ENCODE measurements at places on chromosomes 3 and 15. TPM values are rescaled to one million over a fixed set of nuclear protein-coding genes. Genes with fewer than 3 reads are reported as not detected.

Gene CLSTN2
- total RNA-seq, result 0.83 TPM

Gene TMEM266
- 2.8 TPM for total RNA-seq

Gene C15orf62
- 0.08 TPM for total RNA-seq

Gene PRR23E
- not detected for total RNA-seq

Gene UBA5
- 52.2 TPM for total RNA-seq

DNA sequence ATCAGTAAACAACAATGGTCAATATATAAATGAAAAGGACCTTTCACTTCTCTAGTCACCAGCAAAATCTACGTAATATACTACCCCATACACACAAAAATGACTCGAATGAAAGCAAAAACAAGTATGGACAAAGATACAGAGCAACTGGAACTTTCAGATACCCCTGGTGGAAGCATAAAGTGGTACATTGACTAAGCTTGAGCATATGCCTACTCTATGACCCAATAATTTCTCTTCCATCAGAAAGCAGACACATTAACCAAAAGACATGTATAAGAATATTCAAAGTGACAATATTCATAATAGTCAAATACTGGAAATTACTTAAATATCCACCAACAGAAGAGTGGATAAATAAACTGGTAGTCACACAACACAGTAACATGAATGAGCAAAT lies 86.0 kb downstream of the EFL1 start:
- H3K36me3 ChIP-seq, result no peaks in the 10 kb centered on the region
- peaks cover 8% of the 10 kb centered on the region for H3K4me1 ChIP-seq
- H3K27ac ChIP-seq, result no peak overlapping the region
- no peak for DNase-seq
- H3K4me3 ChIP-seq, result no peak overlapping the region

DNA sequence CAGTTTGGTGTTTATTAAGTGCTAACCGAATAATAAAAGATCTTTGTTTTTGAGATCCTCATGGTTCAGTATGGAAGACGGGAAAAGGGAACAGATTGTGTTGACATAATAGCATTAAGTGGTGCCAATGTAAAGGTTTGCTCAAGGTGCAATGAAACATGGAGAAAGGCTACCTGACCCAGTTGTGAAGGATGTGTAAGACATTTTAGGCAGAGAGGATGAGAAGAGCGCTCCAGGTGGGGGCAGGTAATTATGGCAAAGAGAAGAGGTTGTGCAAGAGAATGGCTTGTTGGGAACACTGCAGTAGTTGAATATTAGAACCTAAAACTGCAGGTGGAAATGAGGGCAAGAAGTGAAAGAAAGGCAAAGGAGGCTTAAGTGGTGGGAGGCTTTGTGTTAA lies 140.8 kb downstream of the DIPK2A start:
- DNase-seq, result no peak
- H3K4me3 ChIP-seq, result no peak overlapping the region
- H3K27me3 ChIP-seq, result no peaks in the 10 kb centered on the region

GRCh38 chr15:101063212-101063611 lies 144.1 kb downstream of the LRRK1 start:
- no peak overlapping the region for H3K27ac ChIP-seq
- H3K27me3 ChIP-seq, result no peaks in the 10 kb centered on the region
- no peak overlapping the region for H3K4me3 ChIP-seq
- peaks cover 26% of the 10 kb centered on the region for H3K4me1 ChIP-seq

- H3K27ac ChIP-seq, result no peak overlapping the region
- no peaks in the 10 kb centered on the region for H3K36me3 ChIP-seq
- H3K27me3 ChIP-seq, result no peaks in the 10 kb centered on the region
- DNase-seq, result no peak
- H3K4me3 ChIP-seq, result peak overlapping the region; percentile 91
Measured at GRCh38 chr15:39781147-39781966, 1.3 kb downstream of the FSIP1 start.

GRCh38 chr15:82647045-82647834 lies at the start of gene CPEB1:
TSS of gene CPEB1 (minus strand) at chr15:82647363. CDS start at chr15:82628459, 18,904 bp downstream.
- peak; percentile 75 for DNase-seq
- peaks cover 65% of the 10 kb centered on the region for H3K27me3 ChIP-seq
- peak within 1 kb of the TSS; percentile 62 for H3K4me3 ChIP-seq

- no peak overlapping the region for H3K27ac ChIP-seq
- no peaks in the 10 kb centered on the region for H3K36me3 ChIP-seq
- H3K27me3 ChIP-seq, result no peaks in the 10 kb centered on the region
- H3K4me3 ChIP-seq, result no peak overlapping the region
- H3K4me1 ChIP-seq, result no peaks in the 10 kb centered on the region
- DNase-seq, result peak; percentile 38
Measured at GRCh38 chr15:28017423-28017924, 81.6 kb downstream of the OCA2 start.

DNA sequence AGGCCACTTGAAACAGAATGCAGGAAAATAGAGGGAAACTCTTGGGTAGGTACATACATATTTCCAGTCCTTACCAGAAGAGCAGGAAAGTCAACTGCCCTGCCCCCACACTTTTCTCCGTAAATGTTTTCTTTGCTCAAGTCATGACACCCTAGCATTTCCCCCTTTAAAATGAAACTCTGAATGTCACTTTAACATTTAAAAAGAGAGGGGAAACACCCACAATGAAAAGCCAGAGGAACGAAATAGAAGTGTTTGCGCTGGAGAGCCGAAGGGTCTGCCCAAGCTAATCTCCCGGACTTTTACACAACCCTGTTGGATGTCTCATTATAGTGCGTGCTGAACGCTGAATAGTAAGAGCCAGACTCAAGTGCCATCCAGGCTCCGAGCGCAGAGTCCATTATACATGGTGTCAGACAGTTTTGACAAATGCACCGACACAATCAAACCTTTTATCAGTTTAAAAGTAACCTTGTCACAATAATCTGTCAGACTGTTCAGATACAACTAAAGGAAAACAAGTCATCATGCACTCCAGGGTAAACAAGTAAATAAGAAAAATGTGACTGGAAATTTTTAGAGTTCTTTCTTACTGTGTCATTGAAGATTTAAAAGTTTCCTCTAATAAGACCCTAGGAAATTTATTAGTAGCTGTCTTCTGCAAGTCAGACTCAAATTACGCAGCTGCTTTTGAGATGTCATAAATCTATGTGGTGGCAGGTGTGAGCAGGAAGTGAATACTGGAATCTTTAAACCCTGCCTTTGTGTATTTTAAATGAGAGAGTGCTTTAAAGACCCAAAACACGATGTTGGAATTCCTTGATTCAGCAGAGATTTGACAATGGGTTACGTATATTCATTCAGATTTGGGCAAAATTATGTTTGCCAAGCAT lies 159.8 kb downstream of the RBMS3 start:
- H3K4me1 ChIP-seq, result peaks cover 19% of the 10 kb centered on the region
- peak overlapping the region; percentile 29 for H3K4me3 ChIP-seq
- peak; percentile 30 for DNase-seq
- no peaks in the 10 kb centered on the region for H3K36me3 ChIP-seq

GRCh38 chr15:53974813-53975212 lies 3.4 kb upstream of the UNC13C start:
- H3K27ac ChIP-seq, result no peak overlapping the region
- no peak overlapping the region for H3K4me3 ChIP-seq
- H3K4me1 ChIP-seq, result no peaks in the 10 kb centered on the region
- no peak for DNase-seq
- H3K27me3 ChIP-seq, result peaks cover 15% of the 10 kb centered on the region

GRCh38 chr15:50800715-50801114 lies 35.2 kb upstream of the SPPL2A start:
- H3K27ac ChIP-seq, result no peak overlapping the region
- DNase-seq, result no peak
- no peaks in the 10 kb centered on the region for H3K4me1 ChIP-seq
- H3K36me3 ChIP-seq, result no peaks in the 10 kb centered on the region

DNA sequence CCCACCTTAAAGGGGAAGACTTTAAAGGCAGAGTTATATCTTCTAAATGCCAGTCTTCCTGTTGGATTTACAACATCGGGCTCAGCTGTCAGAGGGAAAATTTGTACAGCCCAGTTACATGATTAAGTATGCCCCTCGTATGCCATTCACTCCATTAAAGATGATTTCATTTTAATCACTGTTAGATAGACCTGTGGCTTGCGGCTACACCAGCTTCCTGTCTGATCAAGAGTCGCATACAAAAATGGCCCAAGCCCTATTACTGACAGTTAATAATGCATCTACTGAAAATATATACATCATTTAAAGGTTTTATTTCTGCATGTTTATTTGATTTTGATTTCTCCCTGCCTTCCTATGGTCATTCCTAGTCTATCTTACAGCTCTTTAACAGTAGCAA lies 7.1 kb downstream of the EIF4E3 start:
- H3K27me3 ChIP-seq, result peaks cover 4% of the 10 kb centered on the region
- no peak overlapping the region for H3K27ac ChIP-seq
- no peaks in the 10 kb centered on the region for H3K36me3 ChIP-seq
- no peak overlapping the region for H3K4me3 ChIP-seq
- H3K4me1 ChIP-seq, result no peaks in the 10 kb centered on the region

GRCh38 chr3:125238759-125239158 lies 26.2 kb upstream of the SLC12A8 start:
- H3K36me3 ChIP-seq, result no peaks in the 10 kb centered on the region
- no peaks in the 10 kb centered on the region for H3K27me3 ChIP-seq
- no peak overlapping the region for H3K4me3 ChIP-seq
- no peak overlapping the region for H3K27ac ChIP-seq
- DNase-seq, result no peak

GRCh38 chr3:126338790-126339288 lies 18.4 kb downstream of the KLF15 start:
- no peaks in the 10 kb centered on the region for H3K36me3 ChIP-seq
- H3K27me3 ChIP-seq, result no peaks in the 10 kb centered on the region
- H3K27ac ChIP-seq, result no peak overlapping the region
- no peaks in the 10 kb centered on the region for H3K4me1 ChIP-seq
- DNase-seq, result no peak
- H3K4me3 ChIP-seq, result no peak overlapping the region

GRCh38 chr15:51334011-51334451 lies 4.4 kb downstream of the CYP19A1 start:
- no peaks in the 10 kb centered on the region for H3K36me3 ChIP-seq
- no peak overlapping the region for H3K4me3 ChIP-seq
- H3K27ac ChIP-seq, result no peak overlapping the region
- H3K27me3 ChIP-seq, result no peaks in the 10 kb centered on the region
- no peaks in the 10 kb centered on the region for H3K4me1 ChIP-seq

- H3K4me3 ChIP-seq, result no peak overlapping the region
- no peaks in the 10 kb centered on the region for H3K4me1 ChIP-seq
- no peaks in the 10 kb centered on the region for H3K27me3 ChIP-seq
Measured at GRCh38 chr3:131007256-131007655, 19.4 kb downstream of the ASTE1 start.

Data from GM23338 (cell line).